ENCODE measurements at places on chromosomes 1 and 21.

GRCh38 chr21:31872452-31873274 lies at the start of gene HUNK:
Gene HUNK, plus strand, starts transcription at chr21:31873020. Its CDS starts 655 bp downstream, at chr21:31873675.
- DNase-seq: no peak

GRCh38 chr1:229035054-229035747 lies 235.7 kb upstream of the RAB4A start:
- DNase-seq: no peak

- DNase-seq: no peak
Observed at GRCh38 chr1:198549866-198550265, 9.4 kb upstream of the ATP6V1G3 start.

- no peak for DNase-seq
Observed at GRCh38 chr1:33176362-33176850, 5.4 kb downstream of the TRIM62 start.

DNA sequence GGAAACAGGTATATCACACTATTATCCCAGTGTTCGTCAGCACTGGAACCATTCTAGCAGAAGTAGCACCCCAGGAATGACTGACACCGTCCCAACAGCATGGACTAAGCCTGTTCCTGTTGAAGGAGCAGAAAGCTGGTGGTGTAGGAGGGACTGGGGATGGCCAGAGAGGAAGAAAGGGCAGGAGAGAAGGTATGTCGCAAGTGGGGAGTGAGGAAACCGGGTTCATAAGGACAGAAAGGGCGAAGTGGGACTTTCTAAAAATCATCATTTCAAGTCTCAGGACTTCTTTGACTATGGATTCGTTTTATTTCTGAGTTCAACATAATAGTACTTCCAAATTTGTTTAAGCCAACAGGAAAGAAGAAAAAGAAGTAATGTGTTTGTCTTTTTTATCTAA lies 19.7 kb upstream of the MX1 start:
- DNase-seq: no peak

DNA sequence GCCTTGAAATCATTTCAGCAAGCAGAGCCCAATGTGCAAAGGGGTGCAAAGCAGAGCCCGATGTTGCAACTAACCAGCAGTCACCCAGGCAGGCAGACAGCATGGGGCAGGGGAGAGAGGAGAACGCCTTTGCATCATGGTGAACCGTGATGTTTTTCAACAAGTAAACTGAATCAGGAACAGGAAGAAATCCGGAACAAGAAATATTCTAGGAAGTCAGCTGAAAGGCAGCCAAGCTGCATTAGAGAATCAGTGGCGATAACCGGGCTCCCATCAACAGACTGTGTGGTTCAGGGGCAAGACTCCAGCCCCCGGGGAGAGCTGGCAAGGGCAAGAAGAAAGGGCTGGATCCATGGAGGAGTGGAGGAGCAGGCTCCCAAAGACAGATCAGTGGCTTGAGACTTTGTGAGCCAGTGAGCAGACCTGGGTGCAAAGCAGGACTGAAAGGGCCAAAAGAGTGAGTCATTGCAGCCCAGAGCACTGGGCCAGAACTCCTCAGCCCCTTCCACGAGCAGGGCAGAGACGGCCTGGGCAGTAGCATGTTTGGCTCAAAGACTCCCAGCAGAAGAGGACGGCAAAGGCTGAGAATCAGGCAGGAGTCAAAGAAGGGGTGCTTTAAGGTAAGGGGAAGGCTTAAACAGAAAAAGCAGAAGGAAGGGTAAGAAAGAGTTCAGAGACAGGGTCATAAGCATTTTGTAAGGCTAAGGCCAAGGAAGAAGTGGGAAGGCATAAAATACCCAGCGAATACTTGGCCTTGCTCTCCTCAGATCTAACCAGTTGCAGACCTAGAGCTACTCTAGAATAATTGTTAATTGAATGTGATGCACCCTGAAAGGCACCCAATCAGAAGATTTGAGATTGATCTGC lies 155.0 kb downstream of the SETD4 start:
- no peak for DNase-seq

DNA sequence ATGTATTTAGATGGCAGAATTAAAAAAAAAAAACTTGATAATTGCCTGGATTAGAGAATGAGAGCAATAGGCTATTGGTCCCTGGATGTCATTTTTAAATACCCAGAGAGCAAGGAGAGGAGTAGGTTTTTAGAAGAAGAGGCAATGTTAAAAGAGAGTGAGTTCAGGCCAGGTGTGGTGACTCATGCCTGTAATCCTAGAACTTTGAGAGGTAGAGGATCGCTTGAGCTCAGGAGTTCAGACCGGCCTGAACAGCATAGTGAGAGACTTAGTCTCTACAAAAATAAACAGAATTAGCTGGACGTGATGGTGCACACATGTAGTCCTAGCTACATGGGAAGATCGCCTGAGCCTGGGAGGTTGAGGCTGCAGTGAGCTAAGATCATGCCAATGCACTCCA lies 15.9 kb upstream of the MUTYH start:
- DNase-seq: no peak

GRCh38 chr1:94920061-94920460 lies 6.8 kb downstream of the CNN3 start:
- DNase-seq: no peak

GRCh38 chr1:218813237-218813636 lies 360.4 kb upstream of the LYPLAL1 start:
- no peak for DNase-seq

DNA sequence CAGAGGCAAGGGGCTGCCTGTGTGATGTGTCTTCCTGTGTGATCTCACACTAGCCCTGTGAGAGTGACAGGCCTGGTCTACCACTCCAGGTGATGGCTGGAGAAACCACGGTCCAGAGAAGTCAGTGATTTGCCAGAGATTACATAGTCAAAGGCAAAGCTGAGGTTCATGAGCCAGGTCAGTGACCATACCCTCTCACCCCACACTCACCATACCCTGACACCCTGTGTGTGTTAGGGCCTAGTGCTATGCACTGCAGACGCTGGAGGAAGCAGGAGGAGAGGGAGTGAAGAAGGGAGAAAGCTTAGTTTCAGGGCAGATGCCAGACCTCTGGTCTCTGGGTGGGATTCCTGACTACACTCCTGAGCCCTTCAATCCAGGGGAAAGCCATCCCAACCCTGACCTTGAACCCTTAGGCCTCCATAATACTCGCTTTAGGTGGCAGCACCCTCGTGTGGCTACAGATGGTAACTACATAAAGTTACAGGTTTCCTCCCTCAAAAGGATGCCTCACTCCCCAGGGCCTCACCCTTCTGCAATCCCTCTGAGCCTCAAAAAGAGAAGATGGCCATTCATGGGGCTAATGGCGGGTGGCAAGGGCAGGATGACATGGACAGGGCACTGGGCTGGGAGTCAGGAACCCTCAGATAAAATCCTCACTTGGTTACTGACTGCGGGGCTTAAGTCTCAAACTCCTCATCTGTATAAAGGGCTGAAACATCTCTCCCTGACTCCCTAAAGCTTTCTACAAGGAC lies 20.8 kb upstream of the SDC3 start:
- DNase-seq: peak; percentile 26

DNA sequence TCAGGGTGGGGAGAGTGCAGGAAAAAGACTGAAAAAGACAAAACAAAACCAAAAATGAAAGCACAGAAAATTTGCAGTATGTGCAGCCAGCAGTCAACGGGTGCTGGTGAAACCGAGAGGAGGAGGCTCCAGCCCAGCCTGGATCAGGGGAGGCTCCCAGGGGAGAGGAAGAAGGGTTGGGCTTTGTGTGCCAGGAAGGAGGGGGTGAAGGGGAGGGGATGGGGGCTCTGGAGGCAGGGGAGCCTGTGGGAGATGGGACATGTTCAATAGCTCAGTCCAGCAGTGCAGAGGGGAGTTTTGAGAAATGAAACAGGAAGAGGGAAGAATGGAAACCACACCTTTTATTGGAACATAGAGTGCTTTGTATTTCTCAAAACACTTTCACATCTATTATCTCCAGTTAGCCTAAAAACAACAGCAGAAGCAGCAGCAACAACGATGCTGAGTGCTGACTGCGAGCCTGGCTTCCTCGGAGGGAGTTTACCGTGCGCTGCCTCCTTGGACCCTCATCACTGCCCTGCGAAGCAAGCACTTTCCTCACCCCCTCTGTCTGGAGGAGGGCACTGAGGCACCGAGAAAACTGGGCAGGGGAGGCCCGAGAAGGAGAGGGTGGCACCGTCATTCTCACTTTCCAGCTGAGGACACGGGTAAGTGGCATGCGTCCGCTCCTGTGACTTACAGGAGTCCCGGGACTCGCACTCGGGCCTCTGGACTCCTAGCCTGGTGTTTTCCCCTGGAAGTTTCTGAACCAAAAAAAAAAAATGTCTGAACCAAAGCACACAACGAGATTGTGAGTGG lies 62.9 kb downstream of the MDM4 start:
- no peak for DNase-seq

DNA sequence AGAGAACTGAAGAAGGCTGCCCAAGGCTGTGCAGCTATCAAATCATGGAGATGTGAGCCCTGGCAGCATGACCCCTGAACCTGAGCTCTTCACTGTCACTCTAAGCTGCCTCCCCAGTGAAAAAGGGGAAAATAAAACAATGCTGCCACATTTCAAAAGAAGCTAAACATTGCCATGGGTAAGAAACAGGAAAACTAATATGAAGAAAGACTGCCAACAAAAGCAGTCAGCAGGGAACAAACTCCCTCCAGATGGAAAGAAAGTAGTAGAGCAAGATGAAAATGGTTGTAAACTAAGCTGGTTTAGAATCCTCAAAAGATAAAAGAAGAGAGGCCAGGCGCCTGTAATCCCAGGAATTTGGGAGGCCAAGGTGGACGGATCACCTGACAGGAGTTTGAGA lies 36.2 kb upstream of the CSF1 start:
- no peak for DNase-seq

- no peak for DNase-seq
Observed at GRCh38 chr1:224683936-224684335, 67.8 kb downstream of the CNIH3 start.

GRCh38 chr1:225514671-225515081 lies 86.8 kb upstream of the LBR start:
- DNase-seq: no peak

GRCh38 chr1:79322511-79323027 lies 316.0 kb upstream of the ADGRL4 start:
- DNase-seq: no peak

DNA sequence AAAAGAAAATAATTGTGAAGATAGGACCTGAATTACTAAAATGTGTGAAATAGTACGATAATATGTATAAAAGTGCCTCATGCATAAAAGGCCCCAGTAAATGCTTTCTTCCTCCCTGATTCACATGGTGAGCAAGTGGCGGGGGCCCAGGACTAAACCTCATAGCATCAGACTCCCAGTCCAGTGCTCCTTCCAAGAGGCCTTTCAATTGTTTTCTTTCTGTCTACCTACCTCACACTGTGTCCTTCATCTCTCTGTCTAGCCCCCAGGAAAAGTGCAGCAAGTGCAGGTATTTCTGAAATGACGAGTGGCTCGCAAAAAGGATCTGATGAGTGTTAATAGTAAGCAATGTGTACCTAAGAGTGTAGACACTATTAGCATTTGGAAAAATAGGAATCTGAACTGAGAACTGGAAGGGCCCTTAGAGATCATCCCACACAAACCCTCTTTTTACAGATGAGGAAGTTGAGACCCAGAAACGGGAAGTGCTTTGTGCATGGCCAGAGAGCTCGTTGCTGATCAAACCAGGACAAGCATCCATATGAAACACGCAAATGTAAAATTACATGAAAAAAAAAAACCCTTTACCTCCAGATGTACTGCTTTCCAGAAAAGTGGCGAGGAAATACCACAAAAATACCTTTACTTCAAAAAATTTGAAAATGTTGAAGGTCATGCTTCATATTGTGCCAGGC lies 118.2 kb upstream of the HOOK1 start:
- DNase-seq: no peak

- DNase-seq: no peak
Observed at GRCh38 chr1:28898405-28898881, 15.9 kb upstream of the EPB41 start.

GRCh38 chr1:40593449-40594186 lies 62.2 kb downstream of the ZNF684 start:
- no peak for DNase-seq

- no peak for DNase-seq
Observed at GRCh38 chr1:112929979-112930378, 26.0 kb downstream of the SLC16A1 start.

DNA sequence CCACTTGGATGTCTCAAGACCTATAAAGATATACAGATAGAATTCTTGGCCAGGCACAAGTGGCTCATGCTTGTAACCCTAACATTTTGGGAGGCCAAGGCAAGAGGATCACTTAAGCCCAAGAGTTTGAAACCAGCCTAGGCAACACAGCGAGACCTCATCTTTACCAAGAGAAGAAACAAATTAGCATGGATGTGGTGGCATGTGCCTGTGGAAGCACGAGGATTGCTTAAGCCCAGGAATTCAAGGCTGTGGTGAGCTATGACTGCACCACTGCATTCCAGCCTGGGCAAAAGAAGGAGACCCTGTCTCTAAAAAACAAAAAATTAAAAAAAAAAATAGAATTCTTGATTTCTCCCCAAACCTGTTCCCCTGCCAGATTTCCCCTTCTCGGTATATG lies 8.3 kb downstream of the ASAP3 start:
- DNase-seq: no peak

DNA sequence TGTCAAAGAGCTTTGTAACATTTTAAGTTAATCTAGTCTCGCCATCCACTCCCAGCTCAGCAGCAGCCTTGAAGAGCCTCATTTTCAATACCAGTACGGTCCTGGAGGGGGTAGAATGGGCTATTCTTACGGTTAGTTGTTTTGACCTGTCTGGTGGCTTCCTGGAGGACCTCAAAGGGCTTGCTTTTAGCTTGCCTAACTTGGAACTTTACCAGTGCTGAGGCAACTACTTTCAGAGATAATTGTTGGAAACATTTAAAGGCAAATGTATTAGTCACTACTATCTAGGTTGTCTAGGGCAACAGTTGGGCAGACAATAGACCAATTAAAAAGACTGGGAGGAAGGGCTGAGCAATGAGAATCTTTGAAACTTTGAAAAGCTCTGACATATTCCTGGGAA lies 56.0 kb downstream of the TTLL7 start:
- no peak for DNase-seq

GRCh38 chr1:198656500-198656932 lies 17.7 kb downstream of the PTPRC start:
- DNase-seq: peak; percentile 93

DNA sequence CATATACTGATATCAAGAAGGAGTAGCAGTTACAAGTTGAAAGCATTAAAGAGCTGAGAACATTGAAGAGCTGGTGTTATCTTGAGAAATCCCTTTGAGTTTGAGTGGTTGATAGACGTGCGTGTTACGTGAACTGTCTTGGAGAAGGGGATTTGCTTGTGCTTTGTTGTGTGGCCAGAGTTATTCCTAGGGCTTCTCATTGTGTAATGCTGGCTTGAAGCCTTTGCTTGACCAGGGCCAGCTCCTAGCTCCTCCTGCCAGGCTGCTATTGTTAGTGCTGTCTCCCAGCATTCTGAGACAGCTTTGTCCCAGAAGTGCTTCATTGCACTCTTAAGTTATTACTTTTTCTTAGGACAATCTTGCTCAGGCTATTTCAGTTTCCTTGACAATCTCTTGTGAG lies 116.2 kb upstream of the KCNK2 start:
- no peak for DNase-seq

DNA sequence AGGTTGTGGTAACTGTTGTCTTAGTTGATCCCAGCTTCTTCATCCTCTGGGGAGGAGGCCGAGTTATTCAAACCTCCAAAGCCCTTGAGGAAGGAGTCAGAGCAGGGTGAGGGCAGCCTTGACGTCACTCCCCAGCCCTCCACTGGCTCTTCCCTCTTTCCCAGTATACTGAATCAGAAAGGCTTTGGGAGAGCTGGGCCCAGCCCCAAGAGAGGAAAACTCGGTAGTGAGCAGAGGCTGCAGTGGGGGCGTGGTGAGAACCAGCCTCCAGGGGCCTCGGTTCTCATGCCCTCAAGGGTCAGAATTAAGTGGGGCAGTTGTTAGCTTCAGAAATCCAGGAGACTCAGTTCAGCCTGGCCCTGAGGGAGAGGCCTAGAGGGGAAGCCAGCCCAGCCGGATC lies 1.8 kb upstream of the GJA4 start:
- DNase-seq: no peak
